ENCODE measurements at places on chromosomes 1 and 21.

DNA sequence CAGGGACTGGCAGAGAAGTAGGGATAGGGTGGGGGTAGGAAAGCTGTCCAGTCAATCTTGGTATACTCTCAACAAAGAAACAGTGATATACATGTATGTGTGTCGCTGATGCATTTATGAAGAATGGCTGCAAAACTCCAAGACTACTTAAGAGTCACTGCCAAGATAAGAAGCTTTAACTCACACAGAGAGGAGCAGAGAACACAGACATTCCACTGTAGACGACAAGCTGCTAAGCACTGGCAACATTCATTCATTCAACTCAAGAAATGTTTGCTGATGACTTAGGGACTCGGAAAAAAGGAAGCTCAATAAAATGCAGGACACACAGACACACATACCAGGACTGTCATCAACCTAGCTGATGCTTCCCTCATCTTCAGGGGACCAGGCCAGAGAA, 5.5 kb downstream of the CTNNBIP1 start:
- no peak for DNase-seq

GRCh38 chr1:6098303-6099215, 52.9 kb downstream of the KCNAB2 start:
- no peak for DNase-seq

DNA sequence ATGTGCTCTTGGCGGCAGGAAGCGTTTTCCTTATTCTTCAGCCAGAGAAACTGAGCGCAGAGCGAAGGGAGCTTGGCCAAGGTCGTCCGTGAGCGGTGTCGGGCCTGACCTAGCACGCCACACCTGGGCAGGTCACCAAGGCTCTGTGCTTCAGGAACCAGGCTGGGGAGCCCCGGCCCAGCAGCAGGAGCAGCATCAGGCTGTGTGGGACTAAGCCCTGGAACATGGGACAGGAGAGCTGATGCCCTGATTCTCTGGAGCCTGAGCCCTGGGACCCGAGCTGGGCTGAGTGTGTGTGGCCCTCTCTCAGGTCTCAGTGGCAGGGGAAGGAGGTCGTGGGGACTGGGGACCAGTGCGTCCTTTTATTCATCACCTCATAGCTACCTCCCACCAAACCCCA, 65.2 kb upstream of the ABCG1 start:
- DNase-seq: no peak

DNA sequence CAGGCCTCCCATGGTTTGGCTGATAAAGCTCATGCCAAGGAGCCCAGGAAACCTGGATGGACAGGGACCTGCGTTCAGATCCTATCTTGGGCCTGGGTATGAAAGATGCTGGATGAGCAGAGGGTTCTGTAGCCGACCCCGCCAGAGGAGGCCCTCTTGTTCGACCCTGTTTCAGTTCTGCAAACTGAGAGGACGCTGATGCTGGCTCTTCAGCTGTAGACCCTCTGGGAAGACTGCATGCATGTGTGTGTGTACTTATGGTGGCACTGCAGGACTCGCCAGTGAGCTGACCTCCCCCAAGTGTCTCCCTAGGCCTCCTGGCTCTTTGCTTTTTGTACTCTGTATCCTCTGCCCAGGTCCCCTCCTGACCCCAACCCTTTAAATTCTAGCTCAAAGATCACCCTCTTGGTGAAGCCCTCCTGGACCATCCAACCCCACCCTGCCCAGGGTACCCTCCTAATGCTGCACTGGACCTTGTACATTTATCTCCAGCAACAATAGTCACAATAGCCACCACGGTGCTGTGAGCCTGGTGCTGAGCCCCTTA, 1.6 kb downstream of the EPS8L3 start:
- no peak for DNase-seq

- no peak for DNase-seq
Measured at GRCh38 chr1:11731691-11732283, 4.1 kb upstream of the AGTRAP start.

GRCh38 chr1:30778154-30778978, 20.8 kb upstream of the LAPTM5 start:
- no peak for DNase-seq

Data from G401 (cell line).